ENCODE measurements at places on chromosomes 2 and 18.

DNA sequence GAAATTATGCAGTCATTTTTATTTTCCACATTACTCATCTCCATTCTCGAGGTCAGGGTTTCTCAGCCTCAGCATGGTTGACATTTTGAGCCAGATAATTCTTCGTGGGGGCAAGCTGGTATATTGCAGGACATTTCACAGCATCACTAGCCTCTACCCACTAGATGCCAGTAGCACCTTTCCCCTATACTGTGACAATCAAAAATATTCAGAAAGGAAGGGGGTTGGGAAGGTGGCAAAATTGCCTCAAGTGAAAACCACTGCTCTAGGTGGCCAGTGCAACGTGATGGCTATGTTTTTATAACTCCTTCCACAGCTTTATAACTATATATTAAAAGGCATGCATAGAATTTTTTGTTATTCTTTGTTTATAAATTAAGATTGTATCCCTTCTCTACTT lies 294.5 kb downstream of the CNTNAP5 start:
- no peak for DNase-seq

- DNase-seq, result no peak
These were observed 13.1 kb upstream of the ANKRD12 start for GRCh38 chr18:9123520-9123919.

DNA sequence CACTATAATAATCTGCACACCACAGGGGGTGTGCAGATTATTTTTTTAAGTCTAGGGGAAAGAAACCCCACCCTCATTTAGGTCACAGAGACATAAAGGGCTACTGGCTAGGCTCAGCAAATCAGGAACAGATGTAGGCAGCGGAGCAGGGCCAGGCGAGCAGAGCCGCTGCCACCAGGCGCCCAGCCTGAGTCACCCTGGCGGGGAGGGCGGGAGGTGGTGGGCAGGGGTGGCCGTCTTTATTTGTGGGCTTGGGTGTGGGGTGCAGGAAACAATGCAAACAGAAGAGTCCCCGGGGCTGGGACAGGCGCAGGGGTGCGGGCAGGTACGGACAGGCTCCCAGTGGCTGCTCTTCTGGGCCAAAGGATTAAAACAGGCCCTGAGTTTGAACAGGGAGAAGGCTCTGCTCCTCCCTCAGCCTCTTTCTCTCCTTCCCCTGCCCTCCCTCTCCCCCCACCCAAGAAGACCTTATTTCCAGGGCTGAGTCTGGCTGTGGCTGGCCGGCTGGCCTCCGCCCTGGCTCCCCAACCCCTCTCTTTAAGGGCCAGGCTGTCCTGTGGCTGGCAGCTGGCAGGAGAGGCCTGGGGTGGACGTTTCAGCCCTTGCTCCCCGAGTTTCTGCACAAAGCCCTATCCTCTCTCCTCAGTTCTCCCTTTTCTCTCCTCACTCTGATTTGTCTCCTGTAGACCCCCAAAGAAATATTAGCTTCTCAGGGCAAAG lies 142.9 kb upstream of the SMAD2 start:
- no peak for DNase-seq

DNA sequence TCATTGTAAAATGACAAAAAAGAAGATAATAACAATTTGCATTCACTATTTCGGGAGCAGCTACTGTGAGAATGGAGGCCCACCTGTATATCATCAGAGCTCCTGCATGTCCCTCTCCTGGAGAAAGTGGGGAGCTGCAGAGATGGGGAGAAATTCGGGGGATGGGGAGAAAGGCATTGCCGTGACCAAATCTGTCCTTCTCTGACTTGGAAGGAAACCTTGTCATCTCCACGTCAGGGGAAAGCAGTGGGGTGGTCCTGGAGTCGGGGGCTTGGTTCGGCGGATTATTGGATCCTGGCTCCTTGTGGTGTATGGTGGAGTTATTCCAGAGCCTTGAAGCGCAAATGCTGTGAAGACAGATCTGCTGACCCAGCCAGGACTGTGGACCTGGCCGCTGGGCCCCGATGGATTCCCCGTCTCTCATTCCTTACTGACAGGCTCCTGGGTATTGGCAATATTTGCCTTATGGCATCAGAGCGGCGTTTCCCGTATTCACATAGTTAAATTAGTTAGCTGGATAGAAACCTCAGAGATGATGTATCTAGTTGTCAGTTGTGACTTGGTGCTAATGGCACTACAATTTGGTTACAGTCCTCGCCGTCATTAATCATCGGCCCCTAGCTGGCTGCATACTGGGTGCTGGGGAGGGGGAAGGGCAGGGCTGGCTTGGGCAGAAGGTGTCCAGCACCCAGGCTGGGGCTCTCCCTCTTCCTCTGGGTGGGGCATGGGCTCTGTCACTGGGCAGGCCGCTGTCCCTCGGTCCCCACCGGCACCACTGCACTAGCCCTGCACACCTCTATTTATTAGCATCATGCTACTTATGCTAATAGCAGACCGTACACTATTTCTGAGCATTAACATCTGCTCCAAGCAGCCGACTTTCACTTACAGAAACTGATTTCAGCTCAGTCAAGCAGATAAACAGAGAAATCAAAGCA lies 31.7 kb downstream of the CELF4 start:
- DNase-seq, result no peak

DNA sequence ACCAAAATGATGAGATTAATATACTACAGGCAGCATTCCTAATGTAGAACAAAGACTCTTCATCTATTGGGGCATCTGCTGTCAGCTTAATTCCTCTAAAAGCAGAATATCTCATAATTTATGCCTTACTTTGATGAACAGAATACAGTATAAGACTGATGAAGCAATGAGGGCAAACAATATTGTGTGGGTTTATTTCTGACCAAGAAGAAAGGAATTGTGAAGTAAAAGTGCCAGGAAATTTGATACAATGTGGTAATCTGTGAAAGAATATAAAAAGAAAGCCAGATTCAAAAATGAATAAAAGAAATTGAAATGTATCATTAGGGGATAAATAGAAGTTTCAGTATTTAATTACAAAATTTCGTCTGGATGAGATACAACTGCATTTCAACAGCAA lies 78.8 kb upstream of the TTC21B start:
- DNase-seq, result no peak

DNA sequence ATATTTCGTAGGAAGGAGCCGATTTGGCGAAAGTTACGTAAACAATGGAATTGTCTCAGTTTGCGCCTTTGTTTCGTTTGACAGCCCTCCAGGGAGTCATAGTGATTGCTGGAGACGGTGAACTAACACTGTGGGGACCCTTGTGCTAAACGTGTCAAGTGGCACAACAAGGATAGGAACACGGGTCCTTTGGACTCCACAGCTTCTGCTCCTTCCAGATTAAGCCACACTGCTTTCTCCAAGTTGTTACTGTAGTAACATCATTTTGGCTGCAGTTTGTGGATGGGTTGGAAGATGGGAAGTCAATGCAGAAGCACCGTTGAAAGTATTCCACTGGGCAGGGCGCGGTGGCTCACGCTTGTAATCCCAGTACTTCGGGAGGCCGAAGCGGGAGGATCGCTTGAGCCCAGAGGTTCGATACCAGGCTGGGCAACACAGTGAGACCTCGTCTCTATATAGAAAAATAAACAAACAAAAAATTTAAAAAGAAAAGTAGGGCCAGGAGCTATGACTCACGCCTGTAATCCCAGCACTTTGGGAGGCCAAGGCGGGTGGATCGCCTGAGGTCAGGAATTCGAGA lies 636 bp upstream of the IMMT start:
- no peak for DNase-seq

DNA sequence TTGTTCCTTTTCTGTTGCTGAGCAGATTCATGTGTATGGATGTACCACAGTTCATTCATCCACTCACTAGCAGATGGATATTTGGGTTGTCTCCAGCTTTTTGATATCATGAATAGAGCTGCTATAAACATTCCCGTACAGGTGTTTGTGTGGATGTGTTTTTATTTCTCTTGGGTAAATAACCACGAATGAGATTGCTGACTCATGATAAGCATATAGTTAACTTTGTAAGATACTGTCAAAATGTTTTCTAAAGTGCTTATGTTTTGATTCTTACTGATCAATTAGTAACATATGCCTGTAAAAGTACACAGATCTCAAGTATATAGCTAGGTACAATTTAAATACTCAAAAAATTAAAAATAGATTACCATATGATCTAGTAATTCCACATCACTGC lies 27.7 kb downstream of the TSN start:
- no peak for DNase-seq

DNA sequence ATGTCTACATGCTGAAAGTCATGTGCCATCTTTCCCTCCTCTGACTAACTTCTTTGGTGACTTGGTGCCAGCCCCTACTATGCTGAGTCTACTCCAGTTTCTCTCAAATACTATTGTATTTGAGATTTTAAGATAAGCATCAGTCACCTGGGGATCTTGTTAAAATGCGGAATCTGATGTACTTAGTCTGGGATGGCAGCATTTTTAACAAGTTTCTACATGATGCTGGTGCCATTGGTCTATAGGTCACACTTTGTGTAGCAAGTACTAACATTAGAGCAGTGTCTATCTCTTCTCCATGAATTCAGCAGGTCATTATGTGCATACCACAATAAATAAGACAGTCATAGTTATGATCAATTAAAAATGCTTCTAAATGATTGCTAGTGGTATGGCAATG lies 106.9 kb downstream of the CERS6 start:
- DNase-seq, result no peak

- no peak for DNase-seq
These were observed 1.0 kb upstream of the ZC3H8 start for GRCh38 chr2:112255875-112256274.

GRCh38 chr2:237096911-237097310 lies 11.2 kb downstream of the COPS8 start:
- DNase-seq, result no peak

DNA sequence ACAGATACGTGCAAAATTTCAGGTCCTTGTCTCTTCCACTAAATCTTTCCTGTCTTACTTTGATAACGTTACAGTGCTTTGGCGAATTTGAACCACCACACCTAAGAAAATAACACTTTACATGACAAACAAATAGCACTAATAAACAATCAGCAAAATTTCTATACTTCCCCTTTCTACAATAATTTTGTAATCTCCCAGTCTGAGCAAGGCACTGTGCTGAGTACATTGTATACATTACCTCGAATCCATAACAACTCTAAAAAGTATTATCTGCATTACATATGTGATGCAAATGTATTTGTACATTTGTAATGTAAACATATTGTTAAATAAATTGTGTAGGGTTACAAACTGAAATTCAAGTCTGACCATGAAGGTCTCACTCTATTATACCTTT lies 49.9 kb downstream of the RTN4 start:
- no peak for DNase-seq

All from Peyer's patch (tissue), 4 donors.